Thymus (tissue), 14 donors: ENCODE measurements at places on chromosomes 12 and 14. TPM values are rescaled to one million over a fixed set of nuclear protein-coding genes. Genes with fewer than 3 reads are reported as not detected.

DAAM1 gene
- total RNA-seq, result 11.3 TPM

LALBA gene
- 0.14 TPM for total RNA-seq

LRCOL1 gene
- total RNA-seq, result 0.61 TPM

- no peak for DNase-seq
- no peaks in the 10 kb centered on the region for H3K27me3 ChIP-seq
- H3K27ac ChIP-seq, result peak overlapping the region; percentile 42
- H3K36me3 ChIP-seq, result no peaks in the 10 kb centered on the region
- H3K4me3 ChIP-seq, result no peak overlapping the region
These were observed 42.4 kb upstream of the PPP2R5C start for GRCh38 chr14:101719045-101719645.

- no peak for DNase-seq
- H3K4me3 ChIP-seq, result no peak overlapping the region
- no peaks in the 10 kb centered on the region for H3K36me3 ChIP-seq
These were observed 44.8 kb downstream of the CACNA1C start for GRCh38 chr12:2097617-2098016.

DNA sequence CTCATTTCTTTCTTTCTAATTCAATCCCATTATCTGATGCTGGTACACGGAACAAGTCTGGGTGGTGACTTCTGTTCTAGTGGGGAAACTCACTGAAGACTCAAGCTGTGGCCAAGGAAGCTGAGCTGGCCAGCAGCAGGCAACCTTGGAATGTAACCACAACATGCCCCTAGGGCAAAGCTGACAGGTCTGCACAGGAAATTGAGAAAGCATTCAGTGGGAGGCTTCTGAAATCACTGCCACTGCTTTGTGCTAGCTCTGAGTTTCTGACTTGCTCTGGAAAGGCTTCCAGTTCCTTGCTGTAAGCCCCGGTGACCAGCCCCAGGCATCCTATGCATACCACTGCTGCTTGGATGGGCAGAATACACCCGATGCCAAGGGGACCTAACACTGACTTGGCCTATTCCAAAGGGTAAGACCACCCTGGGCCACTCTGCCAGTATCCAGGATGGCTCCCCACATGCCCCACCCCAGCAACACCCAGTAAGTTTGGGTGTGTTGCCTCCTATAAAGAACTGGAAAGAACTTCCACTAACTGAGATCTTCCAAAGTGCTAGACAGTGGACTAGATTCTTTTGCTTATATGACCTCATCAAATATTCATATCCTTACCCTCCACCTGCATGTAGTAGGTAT, 84.5 kb upstream of the CDKN3 start:
- no peak for DNase-seq
- H3K4me3 ChIP-seq, result no peak overlapping the region
- H3K4me1 ChIP-seq, result no peaks in the 10 kb centered on the region
- H3K36me3 ChIP-seq, result no peaks in the 10 kb centered on the region
- no peak overlapping the region for H3K27ac ChIP-seq

DNA sequence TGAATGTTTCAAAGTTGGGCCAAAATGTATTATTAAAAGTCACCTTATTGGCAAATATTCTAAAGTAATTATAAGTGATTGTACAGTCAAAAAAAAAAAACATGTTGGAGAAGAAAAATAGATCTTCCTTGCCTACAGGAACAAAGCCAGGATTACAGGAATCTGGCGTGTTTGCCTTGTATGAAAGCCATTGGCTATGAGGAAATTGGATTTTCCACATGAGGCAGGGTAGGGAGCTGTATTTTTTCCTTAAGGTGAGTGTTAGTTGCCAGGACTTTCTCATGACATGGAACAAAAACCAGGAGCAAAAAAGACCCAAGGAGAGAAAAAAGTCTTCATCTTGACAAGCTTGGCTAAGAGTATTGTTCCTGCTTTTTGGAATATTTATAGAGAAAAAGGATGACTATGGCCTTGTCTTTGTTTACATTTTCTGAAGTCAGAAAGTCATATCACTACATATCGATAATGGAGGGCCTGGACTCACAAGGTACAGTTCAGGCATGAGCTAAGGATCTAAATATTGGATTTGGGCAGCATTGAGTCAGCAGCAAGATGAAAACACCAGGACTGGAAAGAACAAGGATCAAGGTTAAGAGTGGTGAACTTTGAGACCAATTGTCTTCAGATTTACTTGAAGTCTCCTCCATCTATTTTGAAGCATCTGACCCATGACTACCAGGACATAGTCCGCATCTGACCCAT, 68.4 kb upstream of the FLRT2 start:
- H3K4me3 ChIP-seq, result no peak overlapping the region
- no peak overlapping the region for H3K27ac ChIP-seq
- DNase-seq, result no peak
- no peaks in the 10 kb centered on the region for H3K4me1 ChIP-seq
- H3K27me3 ChIP-seq, result no peaks in the 10 kb centered on the region
